ENCODE measurements at places on chromosomes 3 and 15. TPM values are rescaled to one million over a fixed set of nuclear protein-coding genes. Genes with fewer than 3 reads are reported as not detected.

Gene MIX23
- 24.8 TPM for total RNA-seq

Gene GOLGA8G
- total RNA-seq, result not detected

Gene LMOD3
- total RNA-seq, result 117 TPM

Gene BNC1
- 0.11 TPM for total RNA-seq

Gene RAB11A
- 147 TPM for total RNA-seq

Gene GOLGA6L4
- 2.5 TPM for total RNA-seq

Gene AMIGO3
- 0.35 TPM for total RNA-seq

Gene RETNLB
- not detected for total RNA-seq

Gene CTXN2
- not detected for total RNA-seq

Gene SCAMP5
- total RNA-seq, result 3.6 TPM

Gene CPN2
- 0.35 TPM for total RNA-seq

Gene CSPG4
- total RNA-seq, result 21.3 TPM

Gene LRRC31
- total RNA-seq, result not detected

Gene STARD5
- 1.3 TPM for total RNA-seq

Gene CD200
- total RNA-seq, result 1.4 TPM

Gene CASR
- not detected for total RNA-seq

Gene HRH1
- 4.8 TPM for total RNA-seq

Gene TF
- total RNA-seq, result 5.8 TPM

Gene PYGO1
- 3.1 TPM for total RNA-seq

Gene ATP8B4
- total RNA-seq, result 3.1 TPM

Gene MYLK
- 17.8 TPM for total RNA-seq

Gene RIOX2
- 14.2 TPM for total RNA-seq

Gene ADGRG7
- total RNA-seq, result 0.13 TPM

All from cardiac septum (tissue), 1 donor.